Fibroblast of skin of back (primary cell): ENCODE measurements at places on chromosomes 1 and 21.

DNA sequence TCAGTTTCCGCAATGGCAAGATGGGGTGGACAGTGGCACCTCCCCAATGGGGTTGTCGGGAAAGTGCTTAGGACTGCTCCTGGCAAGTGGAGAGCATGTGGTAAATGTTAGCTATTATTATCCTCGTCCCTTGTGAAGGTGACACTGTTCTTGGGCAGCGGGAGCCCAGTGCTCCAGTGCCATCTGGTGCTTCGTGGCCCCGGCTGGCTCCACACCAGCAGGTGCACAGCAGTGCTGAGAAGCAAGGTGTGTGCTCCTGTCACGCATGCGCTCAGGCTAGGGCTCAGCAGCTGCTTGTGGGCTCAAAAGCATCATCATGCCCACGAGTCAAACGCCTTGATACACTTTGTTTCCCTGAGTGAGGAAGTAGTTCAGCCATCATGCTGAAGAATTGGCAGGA is 24.9 kb upstream of the KCNC4 start:
- no peak for DNase-seq

GRCh38 chr1:154716614-154717527 is 108.9 kb upstream of the ADAR start:
- DNase-seq, result no peak

DNA sequence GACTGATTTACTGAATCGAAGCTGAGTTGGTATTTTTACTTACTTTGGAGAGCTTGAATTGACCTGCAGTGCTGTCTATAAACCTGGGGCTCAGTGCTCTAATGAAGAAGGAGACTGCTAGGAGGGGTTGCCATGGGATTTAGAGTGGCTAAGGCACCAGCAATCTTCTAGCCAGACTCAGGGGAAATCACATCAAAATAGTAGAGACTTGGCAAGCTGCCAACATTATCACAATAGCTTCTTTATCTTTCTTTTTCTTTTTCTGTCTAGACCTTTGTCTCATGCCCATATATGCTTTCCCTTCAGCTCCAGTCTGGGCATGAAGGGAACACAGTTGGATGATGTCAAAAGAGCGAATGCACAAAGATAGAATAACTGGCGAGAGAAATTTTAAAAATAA is 301.1 kb upstream of the DPYD start:
- no peak for DNase-seq

GRCh38 chr1:54944610-54945392 is 35.6 kb upstream of the TMEM61 start:
- peak; percentile 80 for DNase-seq

GRCh38 chr1:8816831-8817411 is 519 bp downstream of the RERE start:
- DNase-seq, result no peak

GRCh38 chr1:64129701-64130100 is 73.7 kb upstream of the UBE2U start:
- no peak for DNase-seq

DNA sequence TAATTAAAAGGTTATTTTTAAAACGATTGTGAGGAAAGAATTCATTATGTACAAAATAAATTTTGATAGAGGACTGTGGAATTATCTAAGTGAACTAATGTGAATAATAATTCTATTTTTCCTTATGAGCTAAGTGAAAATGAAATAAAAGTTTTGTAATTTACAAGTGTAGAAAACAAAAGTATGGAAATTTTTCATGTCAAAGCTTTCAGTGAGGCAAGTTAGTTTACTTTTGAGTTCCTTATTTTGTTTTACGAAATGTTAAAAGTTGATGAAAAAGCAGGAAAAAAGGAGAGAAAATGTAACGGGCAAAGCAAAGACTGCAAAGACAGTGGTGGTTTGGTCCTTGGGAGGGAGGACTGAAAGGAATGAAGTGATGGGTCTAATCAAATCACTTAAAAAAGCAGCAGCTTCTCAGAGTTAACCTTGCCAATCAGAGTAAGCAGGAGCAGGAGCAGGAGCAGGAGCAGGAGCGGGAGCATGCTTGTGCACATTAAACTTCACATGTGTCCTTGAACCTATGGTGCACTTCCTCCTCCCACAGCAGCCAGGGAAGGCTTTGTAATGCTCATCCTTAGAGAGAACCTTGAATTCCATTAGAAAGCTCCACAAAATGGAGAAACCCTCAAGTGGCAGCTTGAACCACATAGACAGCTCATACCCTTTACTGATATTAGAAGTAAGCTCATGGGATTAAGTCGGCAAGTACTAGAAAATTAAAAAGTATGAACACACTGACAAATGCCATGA is 133.4 kb downstream of the LHX4 start:
- no peak for DNase-seq

DNA sequence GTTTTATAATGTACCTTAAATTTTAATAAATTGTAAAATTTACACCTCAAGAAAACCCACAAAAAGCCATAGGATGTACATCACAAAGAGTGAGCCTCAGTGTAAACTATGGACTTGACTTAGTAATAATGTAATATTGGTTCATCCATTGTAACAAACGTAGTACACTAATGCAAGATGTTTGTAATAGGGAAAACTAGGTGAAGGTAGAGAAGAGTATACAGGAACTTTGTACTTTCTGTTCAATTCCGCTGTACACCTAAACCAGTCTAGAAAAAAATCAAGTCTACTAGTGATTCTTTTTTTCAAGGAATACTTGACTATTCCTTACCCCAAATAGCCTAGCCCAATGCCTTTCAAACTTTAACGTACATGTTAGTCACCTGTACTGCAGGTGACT is 222.3 kb upstream of the FGGY start:
- DNase-seq, result no peak

- DNase-seq, result no peak
Observed at GRCh38 chr1:3423245-3423829, 31.1 kb upstream of the ARHGEF16 start.

- DNase-seq, result no peak
Observed at GRCh38 chr1:33385251-33385650, 45.6 kb downstream of the PHC2 start.

DNA sequence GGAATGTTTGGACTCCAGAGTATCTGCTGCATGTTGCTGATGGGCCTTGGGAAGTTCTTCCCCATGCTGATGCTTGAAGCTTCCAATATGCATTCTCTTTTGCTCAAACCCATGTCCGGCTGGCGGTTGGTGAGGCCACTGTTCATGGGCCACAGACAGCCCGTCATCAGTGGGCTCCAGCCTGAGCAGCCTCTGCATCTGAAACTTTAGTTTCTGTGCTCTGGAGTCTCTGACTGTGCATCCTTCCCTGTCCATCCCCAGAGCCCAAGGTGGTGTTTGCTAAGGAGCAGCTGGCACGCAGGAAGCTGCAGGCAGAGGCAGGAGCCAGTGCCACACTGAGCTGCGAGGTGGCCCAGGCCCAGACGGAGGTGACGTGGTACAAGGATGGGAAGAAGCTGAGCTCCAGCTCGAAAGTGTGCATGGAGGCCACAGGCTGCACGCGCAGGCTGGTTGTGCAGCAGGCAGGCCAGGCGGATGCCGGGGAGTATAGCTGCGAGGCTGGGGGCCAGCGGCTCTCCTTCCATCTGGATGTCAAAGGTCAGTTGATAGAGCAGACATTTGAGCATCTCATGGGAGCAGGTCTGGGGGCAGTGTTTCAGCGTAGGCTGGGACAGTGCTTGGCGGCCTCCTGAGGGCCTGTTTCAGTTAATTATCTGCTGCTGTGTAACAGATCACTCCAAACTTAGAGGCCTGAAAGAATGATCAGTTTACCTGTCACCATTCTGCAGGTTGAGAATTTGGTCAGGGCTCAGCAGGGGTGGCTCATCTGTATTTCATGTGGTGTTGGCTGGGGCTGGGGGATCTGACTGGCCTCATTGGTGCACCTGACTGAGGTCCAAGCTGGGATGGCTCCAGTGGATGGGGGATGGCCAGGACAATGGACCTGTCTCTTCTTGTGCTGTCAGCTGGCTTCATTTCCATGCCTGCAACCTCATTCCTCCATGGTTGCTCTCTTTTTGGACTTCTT is 16.6 kb downstream of the OBSCN start:
- DNase-seq, result no peak

GRCh38 chr1:119651641-119652040 is 3.6 kb upstream of the ZNF697 start:
- DNase-seq, result no peak

- no peak for DNase-seq
Observed at GRCh38 chr1:15674386-15675159, 9.5 kb upstream of the PLEKHM2 start.

GRCh38 chr1:197781968-197782721 is 6.9 kb upstream of the DENND1B start:
- peak; percentile 51 for DNase-seq

- peak; percentile 51 for DNase-seq
Observed at GRCh38 chr1:209896346-209896745, 41.7 kb upstream of the SYT14 start.

GRCh38 chr1:55580845-55581332 is 365.7 kb upstream of the USP24 start:
- DNase-seq, result peak; percentile 97

DNA sequence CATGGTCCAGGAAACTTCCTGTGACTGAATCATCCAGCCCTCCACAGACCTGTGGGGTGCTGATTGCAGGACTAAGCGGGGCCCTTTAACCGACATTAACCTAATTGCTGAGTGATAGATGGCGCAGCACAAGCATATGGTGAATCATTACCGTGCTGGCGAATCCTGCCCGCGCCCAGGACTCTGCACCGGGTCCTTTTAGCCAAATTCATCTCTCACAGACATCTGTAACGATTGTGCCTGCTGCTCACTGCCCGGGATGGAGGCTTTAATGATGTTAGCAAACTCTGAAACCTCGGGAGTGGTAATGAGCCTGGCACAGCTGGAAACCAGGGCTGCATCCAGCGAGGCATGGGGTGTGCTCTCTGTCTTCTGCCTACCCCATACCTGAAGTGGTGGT is 147.3 kb upstream of the CD34 start:
- DNase-seq, result no peak

DNA sequence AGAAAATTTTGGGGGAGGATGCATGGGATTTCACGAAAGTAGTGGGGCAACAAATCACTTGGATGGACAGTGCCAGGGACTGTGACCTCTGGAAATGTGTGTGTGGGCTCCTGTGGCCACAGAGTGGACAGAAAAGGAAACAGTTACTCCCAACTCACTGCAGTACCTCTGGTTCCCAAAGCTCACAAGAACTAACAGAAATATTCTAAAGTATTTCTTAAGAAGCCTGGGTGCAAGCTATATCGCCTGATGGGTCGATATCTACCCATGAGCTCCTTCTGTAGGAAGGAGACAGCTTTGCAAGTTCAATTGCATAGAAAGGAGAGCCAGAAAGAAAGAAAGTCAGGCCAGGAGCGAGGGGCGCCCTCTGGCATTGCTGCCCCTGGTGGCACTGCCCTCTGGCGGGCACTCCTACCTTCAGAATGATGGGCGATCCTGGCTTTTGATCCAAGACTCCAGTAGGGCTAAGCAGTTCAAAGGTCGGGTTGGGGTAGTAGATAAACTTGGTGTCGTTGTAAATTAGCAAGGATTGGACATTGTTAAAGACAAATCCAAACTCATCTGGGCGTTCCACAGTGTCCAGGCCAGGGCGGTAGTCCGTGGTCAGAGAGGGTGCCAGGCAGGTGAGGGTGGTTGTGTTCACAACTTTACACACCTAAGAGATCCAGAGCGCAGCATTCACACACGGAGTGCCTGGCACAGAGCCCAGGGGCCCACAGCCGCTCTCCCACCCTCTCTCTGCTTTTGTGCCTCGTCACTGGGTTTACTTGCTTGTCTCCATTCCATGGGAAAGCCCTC is 134.7 kb upstream of the CD34 start:
- DNase-seq, result no peak

GRCh38 chr1:51280321-51280978 is 44.4 kb downstream of the RNF11 start:
- no peak for DNase-seq

- DNase-seq, result no peak
Observed at GRCh38 chr1:208077232-208078075, 166.5 kb upstream of the CD34 start.

- DNase-seq, result no peak
Observed at GRCh38 chr1:22850681-22851080, 122.0 kb downstream of the LACTBL1 start.

DNA sequence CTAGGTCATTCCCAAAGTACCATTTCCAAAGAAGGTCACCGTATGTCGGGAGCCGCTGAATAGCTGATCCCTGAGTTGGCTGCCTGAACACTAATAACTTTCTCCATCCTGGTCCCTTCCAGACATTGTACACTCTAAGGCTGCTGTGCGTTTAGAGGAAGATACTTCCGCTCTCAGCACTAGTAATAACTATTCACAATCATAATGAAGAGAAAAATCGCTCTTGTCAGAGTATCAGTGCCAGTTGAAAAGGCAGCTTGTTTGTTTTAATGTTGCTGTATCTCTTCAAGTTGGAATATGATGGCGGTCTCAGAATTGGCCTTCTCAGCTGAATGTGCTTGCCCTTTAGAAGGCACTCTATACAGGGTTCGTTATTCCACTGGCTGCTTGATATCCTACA is 43.5 kb downstream of the TGFB2 start:
- no peak for DNase-seq

DNA sequence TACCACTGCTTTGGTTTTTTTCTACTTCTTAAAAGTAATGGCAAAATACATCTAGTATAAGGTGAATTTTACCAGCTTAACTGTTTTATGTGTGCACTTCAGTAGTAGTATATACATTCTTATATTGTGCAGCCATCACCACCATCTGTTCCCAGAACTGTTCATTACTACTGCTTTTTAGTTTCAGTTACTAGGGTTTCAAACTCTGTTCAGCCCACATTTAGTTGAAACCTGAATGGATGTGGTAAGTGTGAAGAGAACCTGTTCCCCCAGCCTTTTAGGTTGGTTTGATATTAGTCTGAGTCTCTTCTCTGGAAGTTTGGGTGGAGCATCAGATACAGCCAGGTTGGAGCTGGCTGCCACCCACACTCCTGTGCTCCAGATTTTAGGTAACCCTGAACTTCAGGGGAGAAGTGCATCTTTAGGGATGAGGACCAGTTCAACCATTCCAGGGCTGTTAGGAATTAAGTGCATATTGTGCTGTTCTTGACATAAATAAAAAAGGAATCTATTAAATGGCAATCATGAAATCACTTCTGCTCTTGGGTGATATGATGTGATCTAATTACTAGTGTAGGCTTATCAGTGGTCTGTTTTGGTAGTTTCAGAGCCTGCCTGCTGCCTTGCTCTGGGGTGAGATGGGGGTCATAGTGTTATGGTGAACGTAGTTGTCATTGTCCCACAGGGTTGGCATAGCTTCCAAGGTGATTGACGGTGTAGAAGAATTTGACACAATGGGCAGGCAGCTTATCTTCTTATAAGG is 32.1 kb downstream of the URB2 start:
- no peak for DNase-seq

DNA sequence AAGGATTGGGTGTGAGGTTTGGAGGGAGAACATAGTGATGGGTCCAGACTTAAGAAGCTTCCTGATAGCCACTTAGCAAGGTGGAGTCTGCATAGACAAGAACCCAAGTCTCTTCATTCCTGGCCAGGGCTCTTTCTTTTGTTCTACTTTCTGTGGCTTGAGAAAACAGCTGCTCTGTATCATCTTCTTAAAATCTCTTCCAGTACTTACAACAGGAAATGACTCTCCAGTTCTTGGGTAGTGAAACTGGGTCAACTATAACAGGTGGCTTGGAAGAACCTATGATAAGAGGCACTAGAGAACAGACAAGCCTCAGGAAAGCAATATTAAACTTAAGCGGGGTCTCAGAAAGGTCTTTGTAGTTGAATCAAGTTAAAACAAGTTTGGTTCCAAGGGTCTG is 148.1 kb upstream of the USP24 start:
- DNase-seq, result peak; percentile 20
